ENCODE measurements at places on chromosomes 3 and 15.

- no peak for DNase-seq
Observed at GRCh38 chr3:11635680-11636393, 7.9 kb downstream of the VGLL4 start.

DNA sequence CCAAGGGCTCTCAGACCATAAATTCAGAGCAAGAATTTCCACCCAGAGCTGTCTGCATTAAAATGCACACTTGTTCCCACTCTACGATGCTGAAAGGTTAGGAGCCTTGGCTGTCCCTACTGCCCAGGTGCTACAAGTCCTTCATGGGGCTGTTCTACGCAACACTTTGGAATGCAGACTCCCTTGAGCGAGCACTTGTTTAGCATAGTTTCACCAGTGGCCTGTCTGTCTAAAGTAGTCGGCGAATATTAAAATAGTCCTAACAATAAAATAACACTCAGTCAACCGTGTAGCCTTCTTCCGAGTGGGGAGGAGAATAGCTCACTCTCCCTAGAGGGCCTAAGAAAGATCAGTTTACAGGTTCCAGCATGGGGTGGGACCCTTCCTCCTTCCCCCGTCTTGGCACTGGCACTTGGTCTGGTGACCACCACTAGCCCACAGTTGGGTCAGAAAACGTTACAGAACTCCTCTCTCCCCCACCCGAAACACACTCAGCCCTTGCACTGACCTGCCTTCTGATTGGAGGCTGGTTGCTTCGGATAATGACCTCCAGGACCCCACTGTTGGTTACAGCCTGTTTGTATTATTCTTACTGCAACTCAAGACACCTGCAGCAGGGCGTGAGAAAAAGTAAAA is at the start of gene CLDN16:
Gene CLDN16, plus strand, starts transcription at position 586 of the 636 bp plus-strand sequence. CDS start 167 bp downstream, outside the sequence.
- no peak for DNase-seq

GRCh38 chr3:192844836-192845525 is 72.7 kb downstream of the MB21D2 start:
- DNase-seq, result no peak

DNA sequence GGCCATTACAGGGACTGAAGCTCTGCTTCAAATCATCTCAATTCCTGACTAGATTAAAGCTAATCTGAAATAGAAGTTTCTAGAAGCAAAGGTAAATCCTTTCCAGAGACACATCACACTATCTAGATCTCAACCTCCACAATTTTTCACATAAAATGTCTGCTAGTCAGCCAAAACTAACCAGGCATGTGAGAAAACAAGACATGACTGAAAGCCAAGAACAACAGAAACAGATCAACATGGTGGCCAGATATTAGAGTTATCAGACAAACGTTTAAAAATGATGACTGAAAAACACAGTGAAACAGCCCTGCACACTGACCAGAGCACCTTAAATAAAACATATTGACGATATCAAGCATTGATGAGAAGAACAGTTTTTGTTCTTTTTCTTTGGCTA is 59.1 kb downstream of the SUMF1 start:
- DNase-seq, result no peak

DNA sequence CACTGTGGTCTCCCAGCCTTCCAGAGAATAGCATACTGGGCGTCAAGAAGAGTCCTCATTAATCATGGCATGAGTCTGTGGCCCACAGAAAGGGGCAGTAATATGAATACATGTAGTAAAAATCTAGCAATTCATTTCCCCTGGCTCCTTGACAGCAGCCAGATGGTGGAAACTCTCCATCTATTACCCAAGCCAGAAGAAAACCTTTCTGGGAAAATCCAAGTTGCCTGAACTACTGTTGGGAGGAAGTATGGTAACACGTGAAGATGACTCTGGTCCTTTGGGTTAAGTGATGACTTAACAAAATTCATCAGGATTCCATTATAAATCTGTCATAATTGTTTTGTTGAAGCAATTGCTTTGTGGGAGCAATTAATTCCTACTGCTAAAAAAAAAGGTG is 530.5 kb downstream of the FHIT start:
- DNase-seq, result no peak

- no peak for DNase-seq
Observed at GRCh38 chr15:78322243-78322642, 17.9 kb upstream of the CRABP1 start.

DNA sequence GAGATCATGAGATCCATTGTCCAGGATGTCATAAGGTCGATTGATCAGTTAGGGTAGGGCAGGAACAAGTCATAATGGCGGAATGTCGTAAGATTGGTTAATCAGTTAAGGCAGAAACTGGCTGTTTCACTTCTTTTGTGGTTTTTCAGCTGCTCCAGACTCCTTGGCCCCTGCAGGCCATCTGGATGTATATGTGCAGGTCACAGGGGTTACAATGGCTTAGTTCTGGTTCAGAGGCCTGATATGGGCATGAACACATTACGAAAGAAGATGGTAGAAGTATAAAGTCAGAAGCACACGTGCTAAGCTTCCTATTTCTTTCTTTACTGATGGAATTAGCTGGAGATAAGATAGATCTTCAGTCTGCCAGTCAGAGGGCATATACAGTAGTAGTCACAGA is 315.4 kb upstream of the LRRC3B start:
- DNase-seq, result no peak

GRCh38 chr15:88655800-88656488 is 17.1 kb downstream of the ISG20 start:
- DNase-seq, result no peak

DNA sequence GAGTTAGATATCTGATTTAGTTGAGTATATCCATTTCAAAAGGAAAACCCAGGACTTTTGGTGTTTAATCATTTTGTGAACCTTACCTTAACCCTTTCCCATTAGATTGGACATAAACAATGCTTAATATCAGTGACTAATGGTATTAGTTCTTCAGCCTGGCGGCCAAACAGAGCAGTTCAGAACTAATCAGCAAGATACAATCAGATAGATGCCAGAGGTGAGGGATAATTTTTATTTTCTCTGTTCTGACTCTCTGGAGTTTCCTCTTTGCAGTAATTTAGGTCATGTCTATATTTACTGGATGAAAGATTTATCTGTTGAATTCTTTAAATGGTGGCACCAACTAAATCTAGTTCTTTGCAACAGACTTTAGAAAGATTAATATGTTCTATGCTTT is 337.8 kb downstream of the ROBO2 start:
- DNase-seq, result no peak

- DNase-seq, result no peak
Observed at GRCh38 chr15:63918901-63919348, 85.2 kb upstream of the HERC1 start.

DNA sequence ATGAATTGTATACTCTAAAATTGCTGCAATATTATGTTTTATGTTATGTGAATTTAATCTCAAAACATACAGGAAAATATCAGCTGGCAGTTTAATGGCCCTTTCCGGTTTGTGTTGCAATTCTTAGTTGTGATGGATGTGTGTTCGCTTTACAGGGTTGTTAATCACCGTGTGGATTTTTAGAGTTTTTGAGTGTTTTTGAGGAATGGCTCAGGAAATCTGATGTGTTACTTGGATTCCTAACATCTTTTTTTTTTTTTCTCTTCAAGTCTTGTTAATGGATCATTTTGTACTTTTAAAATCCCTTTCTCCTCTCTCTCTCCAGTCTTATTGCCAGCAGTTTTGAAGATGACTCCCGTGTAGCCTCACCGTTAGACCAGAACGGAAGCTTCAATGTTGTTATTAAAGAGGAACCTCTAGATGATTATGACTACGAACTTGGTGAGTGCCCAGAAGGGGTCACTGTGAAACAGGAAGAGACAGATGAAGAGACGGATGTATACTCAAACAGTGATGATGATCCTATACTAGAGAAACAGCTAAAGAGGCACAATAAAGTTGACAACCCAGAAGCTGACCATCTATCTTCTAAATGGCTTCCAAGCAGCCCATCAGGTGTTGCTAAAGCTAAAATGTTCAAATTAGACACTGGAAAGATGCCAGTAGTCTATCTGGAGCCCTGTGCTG is 35.7 kb downstream of the MGA start:
- DNase-seq, result peak; percentile 1

DNA sequence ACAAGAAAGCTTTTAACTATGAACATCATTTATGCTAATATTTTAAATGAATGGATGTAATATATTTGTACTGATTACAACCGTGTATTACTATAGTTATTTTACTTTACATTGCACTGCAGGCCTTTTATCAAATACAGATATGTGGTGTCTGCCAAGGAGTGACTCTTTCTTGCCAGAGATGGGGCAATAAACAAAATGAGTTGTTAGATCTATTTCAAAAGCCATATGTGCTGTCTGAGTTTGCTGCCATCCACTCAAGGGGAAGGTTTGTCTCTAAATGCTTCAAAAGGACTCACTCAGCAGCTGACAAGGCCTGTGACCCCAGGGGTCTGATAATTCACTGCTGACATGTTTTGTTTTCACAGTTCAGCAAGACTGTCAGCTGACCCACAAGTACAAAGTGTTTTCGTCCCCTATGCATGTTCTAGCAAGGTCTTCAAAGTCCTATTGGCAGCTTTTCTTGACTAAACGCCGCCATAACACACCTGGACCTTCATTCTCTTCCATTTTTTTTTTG is 41.3 kb upstream of the ZBED2 start:
- no peak for DNase-seq

GRCh38 chr15:58232281-58233065 is 94.3 kb downstream of the AQP9 start:
- DNase-seq, result no peak

GRCh38 chr3:59605318-59605717 is 555.5 kb upstream of the CFAP20DC start:
- DNase-seq, result no peak

DNA sequence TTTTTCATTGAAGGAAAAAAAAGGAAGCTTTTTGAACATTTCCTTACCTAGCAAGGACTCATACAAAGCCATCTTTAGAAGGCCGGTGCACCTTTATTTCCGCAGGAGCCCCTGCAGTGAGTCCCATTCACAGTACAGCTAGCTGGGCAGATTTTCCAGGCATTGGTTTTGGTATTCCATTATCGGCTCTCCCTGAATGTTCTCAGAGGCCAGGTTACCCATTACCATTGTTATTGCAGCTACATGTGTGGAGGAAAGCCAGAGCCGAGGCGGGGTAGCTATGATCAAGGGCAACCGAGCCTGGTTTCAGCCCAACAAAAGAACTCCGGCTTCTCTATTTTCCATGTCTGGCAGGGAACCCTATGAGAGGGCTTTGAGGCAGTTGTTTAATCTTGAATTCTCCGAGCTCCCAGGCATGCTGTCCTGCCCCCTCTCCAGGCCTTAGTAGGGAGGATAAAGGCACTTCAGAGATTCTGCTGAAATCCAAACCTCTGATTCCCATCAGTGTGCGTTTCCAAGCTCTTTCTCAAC is 100.3 kb downstream of the LRRK1 start:
- DNase-seq, result no peak

GRCh38 chr15:101172501-101173071 is 79.3 kb downstream of the CHSY1 start:
- no peak for DNase-seq

GRCh38 chr3:100927775-100928174 is 65.4 kb downstream of the ABI3BP start:
- DNase-seq, result no peak

GRCh38 chr3:107910713-107911259 is 180.0 kb downstream of the CD47 start:
- DNase-seq, result no peak

DNA sequence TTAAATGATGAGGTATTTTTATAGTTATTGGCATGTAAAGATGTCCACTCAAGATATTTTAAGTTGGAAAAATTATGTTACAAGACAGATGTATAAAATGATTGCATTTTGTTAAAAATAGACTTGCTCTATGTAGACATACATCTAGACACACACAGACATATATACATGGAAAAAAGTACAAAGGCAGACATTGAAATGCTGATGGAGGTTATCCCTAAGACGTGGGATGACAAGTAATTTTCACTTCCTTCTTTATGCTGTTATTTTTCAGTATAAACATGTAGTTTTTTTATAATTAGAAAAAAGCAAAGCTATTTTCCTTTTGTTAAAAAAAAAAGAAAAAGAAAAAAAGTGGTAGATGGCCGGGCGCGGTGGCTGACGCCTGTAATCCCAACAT is 7.2 kb downstream of the HOMER2 start:
- DNase-seq, result no peak

- DNase-seq, result no peak
Observed at GRCh38 chr15:45871121-45871855, 236.5 kb downstream of the SQOR start.

- DNase-seq, result no peak
Observed at GRCh38 chr3:64901522-64901885, 213.7 kb upstream of the ADAMTS9 start.

GRCh38 chr3:2452249-2452648 is 353.6 kb downstream of the CNTN4 start:
- no peak for DNase-seq

DNA sequence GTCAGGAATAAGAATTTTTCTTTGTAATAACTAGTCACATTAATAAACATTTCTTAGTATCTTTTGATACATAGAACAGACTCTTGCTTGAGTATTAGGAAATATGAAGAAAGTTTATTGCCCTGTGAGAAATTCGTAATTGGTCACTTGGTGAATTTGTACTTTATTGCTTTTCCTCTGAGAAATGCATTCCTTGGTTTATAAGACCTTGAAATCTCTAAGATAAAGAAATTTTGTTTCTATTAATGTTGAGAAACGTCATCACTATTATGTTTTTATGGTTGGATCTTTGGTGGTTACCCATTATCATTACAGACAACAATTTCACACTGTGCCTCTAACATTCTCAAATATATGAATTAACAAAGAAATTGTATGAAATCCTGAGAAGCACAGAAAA is 652.0 kb upstream of the NECTIN3 start:
- no peak for DNase-seq

DNA sequence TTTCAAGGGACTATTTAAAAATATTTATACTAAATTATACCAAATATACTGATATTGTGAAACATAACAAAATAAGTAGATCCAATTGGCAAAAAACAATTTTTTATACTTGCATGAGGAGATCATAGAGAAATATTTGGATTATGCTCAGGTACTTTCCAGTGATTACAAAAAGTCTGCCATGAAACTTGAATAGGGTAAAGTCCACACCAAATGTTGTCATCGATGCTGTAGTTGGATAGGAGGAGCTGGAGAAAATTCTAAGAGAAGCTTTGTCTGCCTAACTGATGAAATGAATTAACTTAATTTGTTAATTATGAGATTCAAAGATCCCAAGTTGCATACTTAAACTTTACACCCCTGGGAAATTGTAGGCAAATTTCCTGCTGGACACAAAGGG is 93.3 kb downstream of the SI start:
- no peak for DNase-seq

GRCh38 chr15:84878504-84878903 is 6.0 kb upstream of the SLC28A1 start:
- peak; percentile 6 for DNase-seq

DNA sequence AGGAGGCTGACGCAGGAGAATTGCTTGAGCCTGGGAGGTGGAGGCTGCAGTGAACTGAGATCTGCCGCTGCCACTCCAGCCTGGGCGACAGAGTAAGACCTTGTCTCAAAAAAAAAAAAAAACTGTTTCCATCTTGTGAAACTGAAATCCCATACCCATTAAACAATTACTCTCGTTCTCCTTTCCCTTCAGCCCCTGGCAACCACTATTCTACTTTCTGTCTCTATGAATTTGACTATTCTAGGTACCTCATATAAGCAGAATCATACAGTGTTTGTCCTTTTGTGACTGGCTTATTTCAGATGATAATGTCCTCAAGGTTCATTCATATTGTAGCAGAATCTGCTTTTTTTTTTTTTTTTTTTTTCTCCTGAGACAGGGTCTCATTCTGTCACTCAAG is 51.5 kb upstream of the UBE2E1 start:
- DNase-seq, result no peak

All from stimulated activated CD4-positive, alpha-beta T cell treated with anti-CD3 and anti-CD28 coated beads, Interleukin-1b, Interleukin-23, amount 100 ng/mL, for 1 hour (primary cell).